AG10803 (cell line): ENCODE measurements at places on chromosomes 7 and 10.
A peak's percentile ranks its signal among the peaks of the same experiment; 100 is the strongest.

DNA sequence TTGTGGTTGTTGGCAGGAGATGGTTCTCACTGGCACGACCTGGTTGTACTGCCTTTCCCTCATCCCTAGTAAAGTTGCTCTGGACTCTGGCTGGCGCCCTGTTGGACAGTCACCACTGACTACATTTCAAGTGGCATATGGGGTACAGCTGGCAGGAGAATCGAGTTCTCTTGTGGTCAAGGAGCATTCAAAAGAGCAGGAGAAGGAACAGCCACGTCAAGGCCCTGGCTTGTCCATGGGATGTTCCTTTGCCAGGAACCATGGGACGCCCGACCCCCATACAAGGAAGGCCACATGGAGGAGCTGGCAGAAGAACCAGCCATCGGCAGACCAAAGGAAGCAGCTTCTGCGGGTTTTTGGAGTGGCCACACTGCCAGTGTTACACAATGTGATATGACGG lies 87.0 kb upstream of the SLC25A13 start:
- no peak for DNase-seq

GRCh38 chr10:31694929-31695837 lies 233.4 kb downstream of the ARHGAP12 start:
- peak; percentile 85 for DNase-seq

GRCh38 chr10:12372846-12373245 lies 23.5 kb downstream of the CAMK1D start:
- no peak for DNase-seq

- DNase-seq, result peak; percentile 93
Observed at GRCh38 chr7:46908770-46909169, 673.1 kb downstream of the TNS3 start.

GRCh38 chr10:88190123-88190522 lies 326.7 kb downstream of the PTEN start:
- DNase-seq, result peak; percentile 28

- no peak for DNase-seq
Observed at GRCh38 chr7:136637813-136638212, 230.6 kb upstream of the CHRM2 start.
